ENCODE measurements at places on chromosomes 11 and 22.

- DNase-seq, result no peak
Observed at GRCh38 chr11:35089666-35090065, 49.3 kb upstream of the CD44 start.

- DNase-seq, result no peak
Observed at GRCh38 chr22:49108636-49109315, 718.9 kb downstream of the BRD1 start.

DNA sequence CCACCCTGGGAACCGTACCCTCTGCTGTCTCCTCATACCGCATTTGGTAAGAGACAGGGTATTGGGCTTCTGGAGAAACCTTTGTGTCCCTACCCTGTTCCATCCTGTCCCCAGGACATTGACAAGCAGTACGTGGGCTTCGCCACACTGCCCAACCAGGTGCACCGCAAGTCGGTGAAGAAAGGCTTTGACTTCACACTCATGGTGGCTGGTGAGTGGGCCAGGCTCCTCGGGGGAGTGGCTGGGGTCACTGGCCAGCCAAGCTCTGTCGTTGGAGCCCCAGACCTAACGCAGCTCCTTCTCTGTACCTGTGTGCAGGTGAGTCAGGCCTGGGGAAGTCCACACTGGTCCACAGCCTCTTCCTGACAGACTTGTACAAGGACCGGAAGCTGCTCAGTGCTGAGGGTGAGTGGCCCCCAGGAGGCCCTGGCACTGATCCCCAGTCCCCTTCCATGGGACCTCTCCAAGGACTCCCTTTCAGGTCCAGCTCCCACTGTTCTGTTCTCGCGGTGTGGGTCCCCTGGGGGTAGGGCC, 3.8 kb upstream of the GP1BB start:
- no peak for DNase-seq

- no peak for DNase-seq
Observed at GRCh38 chr11:97982512-97982911, 1038.2 kb upstream of the CNTN5 start.

DNA sequence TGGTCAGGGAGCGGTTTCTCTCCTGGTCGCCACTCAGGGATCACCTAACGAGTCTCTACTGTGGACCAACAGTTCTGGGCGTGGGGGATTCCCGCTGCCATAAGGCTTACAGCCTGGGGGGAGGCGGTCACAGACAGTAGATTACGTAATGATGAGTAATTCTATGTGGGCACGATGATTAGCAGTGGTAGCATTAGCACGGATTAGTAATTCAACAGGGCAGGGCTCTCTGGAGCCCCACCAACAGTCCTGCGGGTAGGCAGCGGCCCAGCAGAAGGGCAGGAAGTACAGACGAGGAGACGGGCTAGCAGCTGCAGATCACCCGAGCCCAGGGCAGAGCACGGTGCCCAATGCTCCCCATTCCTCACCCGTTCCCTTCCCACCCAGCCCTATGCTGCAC, 3.6 kb downstream of the SHISAL1 start:
- no peak for DNase-seq

GRCh38 chr22:17955590-17956379, 68.6 kb downstream of the MICAL3 start:
- no peak for DNase-seq

GRCh38 chr11:133797554-133797953, 47.8 kb downstream of the SPATA19 start:
- no peak for DNase-seq

- no peak for DNase-seq
Observed at GRCh38 chr11:23078289-23078971, 218.2 kb upstream of the CCDC179 start.

DNA sequence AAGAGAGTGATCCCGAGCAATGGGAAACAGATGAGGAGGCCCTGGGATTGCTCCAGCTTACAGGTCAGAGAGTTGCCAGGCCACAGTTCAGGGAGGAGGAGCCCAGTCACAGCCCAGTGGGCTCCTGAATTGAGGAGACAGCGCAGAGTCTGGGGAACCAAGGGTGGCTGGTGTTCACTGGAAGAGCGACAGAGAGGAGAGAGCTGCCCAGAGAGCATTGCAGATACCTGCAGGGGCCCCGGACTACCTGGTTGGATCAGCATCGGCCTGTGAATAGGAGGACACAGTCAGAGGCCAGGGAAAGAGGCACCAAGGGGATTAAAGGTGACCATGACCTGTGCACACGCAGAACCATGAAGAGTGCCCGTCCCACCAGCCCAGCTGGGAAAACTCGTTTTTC, 648.6 kb downstream of the TBC1D22A start:
- no peak for DNase-seq

DNA sequence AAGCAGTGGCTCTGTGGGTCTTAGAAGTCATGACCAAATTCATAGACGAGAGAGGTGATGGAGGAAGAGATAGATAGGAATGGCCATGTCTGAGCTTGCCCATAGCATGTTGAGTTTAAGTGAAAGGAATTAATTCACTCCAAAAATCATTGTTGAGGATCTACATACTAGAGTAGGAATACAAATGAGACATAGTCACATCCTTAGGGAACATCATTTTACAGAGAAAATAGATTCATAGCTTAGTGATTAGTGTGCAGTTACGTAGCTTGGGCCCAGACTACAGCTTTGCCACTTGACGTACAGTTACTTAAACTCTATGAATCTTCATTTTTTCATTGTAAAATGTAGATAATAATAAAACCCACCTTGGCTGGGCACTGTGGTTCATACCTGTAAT, 21.4 kb upstream of the BMAL1 start:
- DNase-seq, result no peak

DNA sequence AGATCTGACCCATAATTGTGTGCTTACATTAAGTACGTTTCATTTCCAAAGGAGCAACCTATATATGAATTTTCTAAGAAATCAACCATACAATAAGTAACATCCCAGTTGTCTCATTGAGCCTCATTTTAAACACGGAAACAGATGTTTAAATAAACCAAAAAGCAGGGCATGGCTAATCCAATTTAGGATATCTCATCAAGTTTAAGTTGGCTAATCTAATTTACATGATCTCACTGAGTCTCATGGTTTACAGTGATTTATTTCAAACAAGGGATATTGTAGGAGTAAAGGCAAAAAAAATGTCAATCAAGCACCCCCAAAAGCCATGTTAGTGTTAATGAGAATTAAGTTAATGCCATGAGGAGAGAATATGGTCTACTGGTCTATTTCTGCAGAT, 499.8 kb upstream of the CCDC90B start:
- DNase-seq, result no peak

- DNase-seq, result no peak
Observed at GRCh38 chr11:109018639-109019038, 353.8 kb downstream of the DDX10 start.

GRCh38 chr11:94731880-94732601, 36.1 kb upstream of the AMOTL1 start:
- no peak for DNase-seq

- no peak for DNase-seq
Observed at GRCh38 chr11:78189851-78190250, 1.1 kb downstream of the USP35 start.

DNA sequence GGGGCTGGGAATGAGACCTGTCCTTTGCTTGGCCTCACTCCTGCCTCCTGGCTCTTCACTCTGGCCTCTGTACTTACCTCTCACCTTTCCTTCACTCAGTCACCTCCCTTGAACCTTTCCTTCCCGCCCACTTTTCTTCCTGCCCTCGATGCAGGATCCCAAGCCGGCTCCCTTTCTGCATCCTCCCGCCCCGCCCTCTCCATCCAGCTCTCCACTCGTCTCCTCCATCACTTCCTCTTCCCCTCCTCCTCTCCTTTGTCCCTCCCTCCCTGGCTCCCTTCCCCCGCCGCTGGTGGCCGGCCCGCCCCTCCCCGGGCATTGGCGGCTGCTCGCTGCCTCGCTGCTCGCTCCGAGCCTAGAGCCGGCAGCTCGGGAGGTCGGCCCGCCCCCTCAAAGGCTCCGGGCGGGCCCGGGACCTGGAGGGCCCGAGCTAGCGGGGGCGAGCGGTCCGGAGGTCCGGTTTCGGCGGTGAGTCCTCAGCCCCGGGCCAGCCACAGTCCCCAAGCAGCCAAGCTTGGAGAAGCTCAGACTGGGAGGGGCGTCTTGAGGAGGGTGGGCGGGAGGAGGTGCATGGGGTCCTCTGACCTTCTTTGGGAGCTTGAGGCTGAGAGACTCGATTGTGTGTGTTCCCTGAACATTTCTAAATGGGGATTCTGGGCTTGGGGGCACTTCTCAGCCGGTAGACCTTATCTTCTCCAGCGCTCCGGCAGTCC, 13.8 kb downstream of the PHLDB1 start:
- no peak for DNase-seq

DNA sequence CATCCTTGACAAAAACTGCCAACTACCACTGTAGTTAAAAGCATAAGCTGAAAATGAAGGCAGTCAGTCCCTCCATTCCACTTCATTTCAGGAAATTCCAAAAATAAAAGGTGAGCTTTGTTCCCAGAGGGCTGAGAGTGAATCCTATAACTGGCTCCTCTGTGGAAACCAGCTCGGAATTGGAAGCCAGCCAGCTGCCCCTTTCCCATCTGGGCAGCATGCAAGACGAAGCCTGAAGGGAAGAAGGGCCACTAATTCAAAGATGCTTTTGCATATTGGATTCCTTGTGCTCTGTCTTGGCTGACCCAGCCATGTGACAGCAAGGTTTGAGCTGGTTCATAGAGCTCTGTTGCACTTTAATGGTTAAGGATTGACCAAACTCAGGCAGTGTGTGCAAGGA, 83.4 kb downstream of the ALX4 start:
- no peak for DNase-seq

DNA sequence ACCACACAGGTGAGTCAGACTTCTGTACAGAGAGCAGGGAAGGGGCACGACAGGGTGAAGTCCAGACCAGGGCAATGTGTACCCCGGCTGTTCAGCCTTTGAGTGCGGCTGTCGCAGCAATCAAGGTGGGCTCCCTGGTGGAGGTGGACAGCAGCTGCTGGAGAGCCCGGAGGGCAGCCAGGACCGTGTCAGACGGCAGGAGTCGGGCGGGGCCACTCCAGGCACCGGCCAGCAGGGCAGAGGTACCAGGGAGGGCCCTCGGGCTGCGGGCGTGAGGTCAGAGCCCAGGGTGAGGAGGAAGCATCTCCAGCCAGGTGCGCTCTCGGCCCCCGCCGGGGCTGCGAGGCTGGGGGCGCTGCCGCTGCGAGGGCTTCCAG, 802 bp upstream of the PIM3 start:
- DNase-seq, result no peak

GRCh38 chr11:121163658-121164308, 62.7 kb downstream of the TECTA start:
- no peak for DNase-seq

- no peak for DNase-seq
Observed at GRCh38 chr11:118124929-118125535, 27.6 kb downstream of the SCN4B start.

GRCh38 chr11:125091247-125091876, 20.1 kb downstream of the TMEM218 start:
- DNase-seq, result no peak

DNA sequence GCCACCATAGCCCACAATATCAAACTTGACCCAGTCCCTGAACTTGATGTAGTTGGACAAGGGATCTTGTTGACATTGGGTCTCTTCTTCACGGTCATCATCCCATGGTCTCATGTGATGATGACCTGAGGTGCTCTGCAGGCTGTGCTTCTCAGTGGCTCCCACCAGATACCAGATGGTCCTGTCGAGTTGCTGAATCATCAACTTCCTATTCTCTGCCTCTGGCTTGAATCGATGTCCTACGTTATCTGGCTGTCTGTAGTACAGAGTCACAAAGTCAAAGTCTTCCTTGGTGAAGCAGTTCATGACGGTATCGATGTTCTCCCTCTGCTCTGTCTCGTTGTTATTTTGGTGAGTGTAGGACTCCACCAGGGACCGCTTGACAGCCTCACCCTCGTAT, 145.7 kb upstream of the ALDH3B2 start:
- no peak for DNase-seq

DNA sequence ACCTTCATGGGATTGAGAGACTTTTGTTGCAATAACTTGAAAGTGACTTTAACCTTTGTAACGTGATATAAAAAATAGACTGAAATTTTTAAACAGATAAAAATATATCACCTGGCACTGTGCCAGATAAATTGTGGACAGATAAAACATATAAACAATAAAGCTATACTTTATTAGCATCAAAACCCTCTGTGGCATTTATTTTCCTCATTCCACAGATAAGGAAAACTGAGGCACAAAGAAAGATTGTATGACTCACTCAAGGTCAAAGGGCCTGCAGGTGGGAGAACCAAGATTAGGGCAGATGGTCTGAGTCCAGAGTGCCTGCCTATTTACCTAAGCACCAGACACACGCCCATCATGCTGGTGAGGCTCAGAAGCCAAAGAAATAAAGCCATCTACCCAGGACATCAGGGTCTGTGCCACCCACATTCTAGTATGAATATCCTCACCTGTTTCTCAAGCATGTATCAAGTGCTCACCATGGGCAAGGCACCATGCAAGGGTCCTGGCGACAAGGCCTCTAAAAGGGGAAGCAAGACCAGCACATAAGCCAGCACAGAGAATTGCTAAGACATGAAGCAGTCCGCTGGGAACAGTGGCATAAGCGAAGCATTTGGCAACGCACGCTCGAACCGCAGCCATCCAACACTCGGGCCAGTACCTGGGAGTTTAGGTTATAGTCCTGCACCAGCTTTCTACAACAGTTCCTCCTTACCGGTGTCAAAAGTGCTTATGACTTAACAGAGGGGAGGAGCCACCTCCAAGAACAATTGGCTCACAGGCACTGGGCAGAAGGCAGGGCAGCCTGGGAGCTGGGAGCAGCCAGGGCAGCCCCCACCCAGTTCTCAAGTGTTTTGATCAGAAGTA, 17.6 kb downstream of the MYH9 start:
- DNase-seq, result peak; percentile 55

DNA sequence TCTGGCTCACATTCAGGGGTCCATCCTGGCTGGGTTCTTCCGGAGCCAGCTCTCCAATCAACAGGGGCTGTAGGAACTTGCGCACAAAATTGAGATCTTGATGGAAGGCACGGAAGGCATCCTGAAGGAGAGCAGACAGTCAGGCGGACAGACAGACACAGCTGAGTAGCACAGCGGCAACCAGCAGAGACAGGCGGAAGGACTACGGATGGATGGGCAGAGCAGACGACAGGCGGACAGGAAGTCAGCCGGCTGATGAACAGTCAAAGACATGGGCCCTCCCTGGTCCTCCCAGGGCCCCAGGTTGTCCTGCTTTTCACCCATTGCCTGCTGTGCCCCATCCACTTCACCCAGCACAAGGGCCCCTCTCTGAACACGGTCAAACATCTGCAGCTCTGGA, 11.3 kb downstream of the FADS3 start:
- peak; percentile 24 for DNase-seq

DNA sequence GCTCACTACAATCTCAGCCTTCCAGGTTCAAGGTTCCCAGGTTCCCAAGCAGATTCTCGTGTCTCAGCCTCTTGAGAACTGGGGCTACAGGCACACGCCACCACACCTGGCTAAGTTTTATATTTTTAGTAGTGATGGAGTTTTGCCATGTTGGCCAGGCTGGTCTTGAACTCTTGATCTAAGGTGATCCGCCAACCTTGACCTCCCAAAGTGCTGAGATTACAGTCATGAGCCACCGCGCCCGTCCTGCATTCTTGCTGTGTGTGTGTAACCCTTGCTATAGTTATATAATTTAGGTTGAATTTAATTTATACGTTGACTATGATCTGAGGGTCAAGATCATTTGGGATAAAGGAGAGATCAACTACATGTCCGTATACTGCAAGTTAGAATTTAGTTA, 29.3 kb upstream of the ROBO3 start:
- DNase-seq, result no peak

GRCh38 chr22:42946546-42947198, 68.3 kb downstream of the PACSIN2 start:
- DNase-seq, result no peak

All from stimulated activated naive B cell treated with anti-CD40 and anti-IgM and Interleukin-4, amounts not matched to agents 10 μg/mL and 1 μg/mL and 100 μg/mL, for 72 hours (primary cell).